Stimulated activated CD4-positive, alpha-beta T cell treated with anti-CD3 and anti-CD28 coated beads, TNF-alpha, amount 100 ng/mL, for 4 hours (primary cell): ENCODE measurements at places on chromosomes 4 and X.

DNA sequence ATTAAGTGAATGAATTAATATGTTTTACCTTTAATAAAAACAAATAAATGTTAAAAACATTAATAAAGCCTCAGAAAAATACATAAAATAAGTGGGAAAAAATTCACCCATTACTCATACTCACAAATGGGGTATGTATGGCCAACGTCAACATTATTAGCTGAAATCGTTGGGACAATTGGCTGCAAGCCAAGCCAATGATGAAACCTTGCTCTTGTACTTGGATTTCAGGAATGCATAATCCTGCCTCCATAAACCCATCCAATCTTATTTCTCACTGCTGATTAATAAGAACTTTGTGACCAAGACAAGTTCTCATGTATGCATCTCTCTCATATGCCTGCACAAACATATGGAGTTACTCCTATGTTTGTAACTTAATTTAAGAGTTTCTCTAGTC lies 35.3 kb upstream of the ADAMTS3 start:
- DNase-seq, result no peak

DNA sequence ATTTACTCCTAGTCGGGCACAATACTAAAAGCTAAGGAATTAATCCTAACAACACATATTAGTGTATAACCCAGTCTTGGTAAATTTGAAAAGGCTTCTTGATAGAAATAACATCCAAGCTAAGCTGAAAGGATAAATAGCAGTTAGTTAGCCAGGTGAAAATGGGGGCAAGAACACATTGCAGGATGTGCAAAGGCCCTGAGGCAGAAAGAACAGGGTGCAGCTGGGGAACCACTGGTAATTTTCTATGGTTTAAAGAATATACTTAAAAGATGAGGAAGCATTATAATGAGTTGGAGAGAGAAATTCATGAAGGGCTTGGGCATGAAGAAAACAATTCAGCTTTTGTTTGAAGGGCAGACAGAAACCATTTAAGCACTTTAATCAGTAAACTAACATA lies 689.0 kb downstream of the ADGRL3 start:
- DNase-seq, result no peak

- DNase-seq, result no peak
Measured at GRCh38 chrX:27731962-27732361, 75.8 kb upstream of the MAGEB10 start.

- DNase-seq, result no peak
Measured at GRCh38 chr4:110848787-110849186, 225.9 kb upstream of the PITX2 start.

DNA sequence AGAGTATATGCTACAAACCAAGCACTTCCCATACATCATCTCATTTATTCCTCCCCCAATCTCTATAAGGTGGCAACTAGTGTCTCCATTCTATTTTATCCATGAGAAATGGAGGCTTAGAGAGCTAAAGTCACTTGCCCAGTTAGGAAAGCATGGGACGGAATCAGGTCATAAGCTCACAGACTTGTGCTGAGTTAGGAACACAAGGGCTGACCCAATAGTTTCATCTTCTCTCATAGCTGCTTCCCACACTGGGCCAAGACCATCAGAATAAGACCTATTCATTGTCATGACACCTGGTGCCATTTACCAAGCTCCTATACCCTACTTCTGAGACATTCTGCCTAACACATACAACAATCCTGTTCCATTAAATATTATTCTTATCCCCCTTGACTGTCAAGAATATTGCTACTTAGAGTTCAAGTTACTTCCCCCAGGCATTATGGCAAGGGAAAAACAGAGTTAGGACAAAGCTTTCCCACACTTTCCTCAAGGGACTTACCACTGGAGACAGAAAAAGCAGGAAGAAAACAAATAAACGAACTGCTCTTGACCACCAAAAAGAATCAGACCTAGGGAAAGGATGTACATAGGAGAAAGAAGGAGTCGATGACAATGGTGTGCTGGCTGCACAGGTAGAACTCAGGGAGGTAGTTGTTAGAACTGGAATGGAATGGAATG lies 167.8 kb downstream of the LDB2 start:
- no peak for DNase-seq

GRCh38 chr4:142467088-142467487 lies 379.0 kb downstream of the INPP4B start:
- no peak for DNase-seq

- DNase-seq, result no peak
Measured at GRCh38 chr4:38534344-38535045, 129.5 kb upstream of the KLF3 start.

DNA sequence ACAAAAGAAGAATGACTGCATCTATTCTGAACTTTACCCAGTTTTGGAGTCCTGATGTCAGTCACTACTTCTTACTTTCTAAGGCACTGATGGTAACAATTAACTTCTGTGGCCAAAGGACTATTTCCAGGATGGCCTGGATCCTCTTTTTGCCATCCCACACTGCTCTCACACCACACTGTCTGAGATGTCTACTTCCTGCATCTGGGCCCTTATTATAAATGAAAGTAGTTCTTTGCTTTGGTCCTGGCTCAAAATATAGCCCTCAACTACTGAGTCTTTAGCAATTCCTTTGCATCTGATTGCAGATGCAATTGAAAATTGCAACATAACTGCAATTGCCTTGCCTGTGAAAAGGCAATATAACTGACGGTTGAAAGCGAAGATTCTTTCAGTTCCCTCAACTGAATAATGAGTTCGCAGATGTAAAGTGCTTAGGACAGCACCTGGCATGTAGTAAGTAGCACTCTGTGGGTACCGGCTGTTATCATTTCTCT lies 44.2 kb downstream of the COQ2 start:
- no peak for DNase-seq

DNA sequence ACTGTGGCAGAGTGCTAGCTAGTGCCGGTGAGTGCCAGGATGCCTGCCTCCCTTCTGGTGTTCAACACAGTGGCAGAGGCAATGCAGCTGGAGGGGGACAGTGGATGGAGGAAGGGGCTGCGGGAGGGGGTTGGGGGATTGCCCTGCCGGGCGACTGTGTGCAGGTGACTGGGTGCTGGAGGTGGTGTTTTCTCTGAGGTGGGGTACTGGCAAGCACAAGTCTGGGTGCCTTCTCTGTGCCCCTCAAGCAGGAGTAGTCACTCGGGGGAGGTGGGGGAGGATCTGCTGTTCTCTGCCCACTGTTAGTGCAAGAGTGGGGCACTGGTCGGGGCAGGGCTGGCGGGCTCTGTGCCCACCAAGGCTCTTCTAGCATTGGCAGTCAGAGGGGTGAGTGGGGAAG lies 10.3 kb upstream of the P2RY10 start:
- no peak for DNase-seq

DNA sequence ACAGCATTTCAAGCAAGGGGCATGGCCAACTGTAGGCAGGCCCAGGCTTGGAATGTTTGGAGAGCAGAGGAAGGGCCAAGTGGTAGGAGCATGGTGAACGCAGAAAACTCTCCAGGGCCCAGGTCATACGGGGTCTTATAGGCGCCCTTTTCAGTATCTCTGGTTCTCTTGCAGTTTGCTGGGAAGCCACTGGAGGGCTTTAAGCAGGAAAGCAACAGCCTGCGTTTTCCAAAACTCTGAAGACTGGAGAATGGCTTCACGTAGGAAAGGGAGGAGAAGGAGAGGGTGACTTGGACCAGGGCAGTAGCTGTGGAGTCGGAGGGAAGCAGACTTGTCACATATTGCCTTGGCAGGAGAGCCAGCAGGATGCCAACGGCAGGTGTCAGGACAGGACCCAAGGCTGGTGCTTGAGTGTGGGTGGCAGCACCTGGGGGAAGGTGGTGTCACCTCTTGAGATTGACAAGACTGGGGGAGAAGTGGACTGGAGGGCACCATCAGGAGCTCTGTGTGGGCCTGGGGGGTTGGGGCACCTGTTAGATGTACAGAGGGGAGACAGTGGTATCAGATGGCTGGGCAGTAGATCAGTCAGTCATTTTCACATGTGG lies 21.9 kb downstream of the TKTL1 start:
- no peak for DNase-seq

GRCh38 chr4:52952540-52952939 lies 90.4 kb downstream of the RASL11B start:
- DNase-seq, result no peak

DNA sequence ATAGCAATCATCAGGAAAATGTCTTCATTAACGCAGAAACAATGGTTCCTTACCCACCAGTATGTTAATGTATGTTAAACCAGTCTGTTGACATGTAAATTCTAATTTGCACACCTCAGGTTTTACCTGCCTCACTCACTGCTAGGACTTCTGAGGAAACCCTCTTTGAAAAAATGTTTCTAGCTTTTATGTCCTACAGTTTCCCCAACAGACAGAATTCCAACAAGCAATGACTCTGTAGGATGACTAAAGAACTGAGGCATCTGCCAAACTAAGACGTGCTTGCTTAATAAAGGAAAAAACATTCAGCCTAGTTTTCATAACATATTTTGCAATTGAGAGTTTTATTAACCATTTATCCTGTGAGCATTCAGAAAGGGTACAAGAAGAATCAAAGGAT lies 20.6 kb upstream of the SOX3 start:
- DNase-seq, result no peak

DNA sequence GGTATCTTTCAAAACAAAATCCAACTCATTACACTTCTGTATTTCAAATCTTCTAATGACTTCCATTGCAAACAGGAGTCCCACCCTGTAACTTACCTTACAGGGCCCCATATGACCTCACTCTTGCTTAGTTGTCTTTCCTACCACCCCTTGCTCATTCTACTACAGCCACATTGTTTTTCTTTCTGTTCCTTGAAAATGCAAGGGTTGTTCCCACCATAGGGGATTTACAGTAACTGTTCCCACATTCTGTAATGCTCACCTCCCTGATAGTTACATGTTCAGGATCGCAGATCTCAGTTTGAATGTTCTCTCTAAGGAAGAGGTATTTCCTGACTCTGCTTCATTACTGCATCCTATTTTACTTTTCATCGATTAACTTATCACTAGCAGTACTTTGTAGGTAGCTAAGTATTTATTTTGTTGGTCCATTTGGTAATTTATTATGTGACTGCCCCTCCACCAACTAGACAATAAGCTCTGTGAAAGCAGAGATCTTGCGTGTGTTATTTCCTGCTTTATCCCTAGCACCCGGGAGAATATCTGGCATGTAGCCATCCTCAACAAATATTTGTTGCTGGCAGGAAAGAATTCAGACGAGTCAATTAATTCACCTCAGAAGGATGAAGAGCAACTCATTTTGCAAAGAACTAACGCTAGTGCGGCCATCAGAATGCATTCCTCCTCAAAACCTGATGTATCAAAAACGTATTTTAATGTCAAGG lies 21.4 kb downstream of the MAOB start:
- DNase-seq, result no peak

GRCh38 chr4:94000559-94000958 lies 172.0 kb downstream of the ATOH1 start:
- no peak for DNase-seq

GRCh38 chr4:17912011-17912410 lies 101.2 kb downstream of the NCAPG start:
- no peak for DNase-seq

DNA sequence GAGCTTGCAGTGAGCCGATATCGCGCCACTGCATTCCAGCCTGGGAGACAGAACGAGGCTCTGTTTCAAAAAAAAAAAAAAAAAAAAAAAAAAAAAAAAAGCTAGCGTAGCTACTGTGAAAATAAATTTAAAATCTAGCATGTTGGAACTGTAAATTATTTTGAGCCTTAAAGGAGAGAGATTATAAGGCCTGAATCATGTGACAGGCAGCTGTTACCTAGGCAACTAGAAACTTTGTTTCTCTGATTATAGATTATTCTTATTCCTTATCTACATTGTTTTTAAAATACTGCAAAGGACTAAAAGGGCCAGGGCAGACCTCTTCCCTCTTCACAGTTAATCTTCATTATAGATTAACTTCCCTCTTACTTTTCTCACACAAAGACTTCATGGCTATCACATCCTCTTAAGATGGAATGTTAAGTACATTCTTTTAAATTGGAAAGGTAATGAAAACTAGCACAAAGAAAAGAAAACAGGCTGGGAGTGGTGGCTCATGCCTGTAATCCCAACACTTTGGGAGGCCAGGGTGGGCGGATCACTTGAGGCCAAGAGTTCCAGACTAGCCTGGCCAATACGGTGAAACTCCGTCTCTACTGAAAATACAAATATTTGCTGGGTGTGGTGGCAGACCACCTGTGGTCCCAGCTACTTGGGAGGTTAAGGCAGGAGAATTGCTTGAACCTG lies 21.1 kb upstream of the PDS5A start:
- DNase-seq, result no peak

- DNase-seq, result no peak
Measured at GRCh38 chr4:74541667-74542066, 96.7 kb downstream of the AREG start.
